ENCODE measurements at places on chromosomes 16 and 17.

DNA sequence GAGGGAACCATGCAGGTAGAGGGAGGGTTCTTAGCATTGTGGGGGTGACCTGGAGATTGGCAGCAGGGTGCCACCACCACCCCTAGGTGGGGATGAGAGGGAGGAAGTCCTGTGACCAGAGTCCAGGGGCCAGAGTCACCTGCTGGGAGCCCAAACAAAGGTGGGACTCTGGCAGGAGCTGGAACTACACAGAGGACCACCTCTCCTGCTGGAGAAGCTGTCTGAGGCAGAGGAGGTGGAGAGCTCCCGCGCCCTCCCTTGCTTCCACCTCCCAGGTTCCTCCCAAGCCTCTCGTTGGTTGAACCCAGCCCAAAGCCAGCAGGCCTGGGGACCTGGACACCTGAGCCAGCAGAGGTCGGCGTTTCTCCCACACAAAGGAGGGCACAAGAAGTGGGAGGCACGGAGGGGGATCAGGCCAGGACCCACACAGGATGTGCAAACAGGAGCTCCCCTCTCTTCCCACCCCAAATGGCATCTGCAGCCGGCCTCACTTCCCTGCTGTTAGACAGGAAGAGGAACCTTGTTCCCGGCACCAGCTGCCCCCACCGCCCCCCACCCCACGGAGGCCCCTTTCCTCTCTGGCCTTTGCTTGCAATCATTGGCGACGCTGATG lies 154.6 kb downstream of the SEC14L1 start:
- DNase-seq: no peak

- DNase-seq: no peak
Observed at GRCh38 chr16:48126801-48127644, 28.8 kb downstream of the ABCC12 start.

DNA sequence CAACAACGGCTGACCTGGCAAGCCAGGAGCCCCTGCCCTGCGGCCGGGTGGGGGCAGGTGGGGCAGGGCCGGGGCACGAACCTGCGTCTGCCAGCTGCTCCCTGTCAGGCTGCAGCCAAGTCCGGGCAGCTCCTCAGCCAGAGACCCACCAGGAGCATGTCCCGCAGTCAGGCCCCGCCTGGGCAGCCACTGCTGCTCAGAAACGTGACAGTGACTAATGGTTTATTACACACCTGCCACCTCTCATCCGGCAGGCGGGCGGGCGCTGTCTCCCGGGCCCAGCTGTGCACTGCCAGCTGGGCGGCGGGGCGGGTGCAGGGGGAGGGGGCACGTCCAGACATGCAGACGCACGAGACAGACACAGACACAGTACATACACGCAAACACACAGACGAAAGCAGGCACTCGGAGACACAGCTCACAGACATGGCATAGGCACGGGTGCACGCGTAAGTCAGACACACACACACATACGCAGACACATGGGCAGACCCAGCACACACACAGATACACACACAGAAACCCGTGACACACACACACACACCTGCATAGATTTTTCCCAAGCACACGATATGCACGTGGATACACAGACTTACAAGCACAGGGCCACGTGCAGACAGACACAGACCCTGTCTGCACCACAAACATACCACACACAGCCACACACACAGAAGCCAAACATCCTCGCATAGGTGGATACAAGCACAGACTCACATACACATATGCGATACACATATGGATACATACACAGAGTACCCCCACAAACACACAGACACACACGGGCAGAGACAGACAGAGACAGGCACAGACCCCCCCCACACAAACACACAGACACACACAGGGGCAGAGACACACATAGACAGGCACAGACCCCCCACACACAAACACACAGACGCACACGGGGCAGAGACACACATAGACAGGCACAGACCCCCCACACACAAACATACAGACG lies 248.3 kb upstream of the CIBAR2 start:
- DNase-seq: no peak

GRCh38 chr17:65005858-65006257 lies 50.7 kb downstream of the GNA13 start:
- DNase-seq: no peak

DNA sequence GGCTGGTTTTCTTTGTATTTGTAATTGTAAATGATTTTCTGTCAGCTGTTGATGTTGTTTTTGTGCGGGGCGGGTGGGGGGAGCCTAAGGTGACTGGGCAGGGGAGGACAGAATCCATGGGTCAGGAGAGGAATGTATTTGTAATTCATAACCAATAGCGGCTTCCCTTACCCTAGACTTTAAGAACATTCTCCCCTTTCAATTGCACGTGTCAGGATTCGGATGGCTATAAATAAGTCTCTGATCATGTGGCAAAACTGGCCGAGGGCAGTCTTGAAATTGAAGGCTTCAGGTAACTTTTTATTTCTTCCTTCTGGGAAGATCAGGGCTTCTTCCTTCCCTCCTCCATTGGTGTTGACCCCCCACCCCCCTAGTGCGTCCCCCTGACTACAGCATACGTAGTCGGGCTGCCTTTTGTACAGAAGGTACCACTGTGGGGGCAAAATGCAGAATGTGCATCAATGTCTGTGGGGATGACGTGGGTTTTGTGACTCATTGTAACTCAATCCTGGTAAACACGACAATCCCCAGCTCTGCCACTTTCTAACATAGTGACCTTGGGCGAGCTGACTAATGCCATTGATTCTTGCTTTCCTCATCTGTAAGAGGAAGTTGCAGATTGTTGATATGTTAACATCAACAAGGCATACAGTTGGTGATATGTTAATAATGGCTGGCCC lies 16.2 kb downstream of the MARCHF10 start:
- DNase-seq: no peak
